HT1080 (cell line): ENCODE measurements at places on chromosomes 6 and 20. TPM values are rescaled to one million over a fixed set of nuclear protein-coding genes. Genes with fewer than 3 reads are reported as not detected.

DNA sequence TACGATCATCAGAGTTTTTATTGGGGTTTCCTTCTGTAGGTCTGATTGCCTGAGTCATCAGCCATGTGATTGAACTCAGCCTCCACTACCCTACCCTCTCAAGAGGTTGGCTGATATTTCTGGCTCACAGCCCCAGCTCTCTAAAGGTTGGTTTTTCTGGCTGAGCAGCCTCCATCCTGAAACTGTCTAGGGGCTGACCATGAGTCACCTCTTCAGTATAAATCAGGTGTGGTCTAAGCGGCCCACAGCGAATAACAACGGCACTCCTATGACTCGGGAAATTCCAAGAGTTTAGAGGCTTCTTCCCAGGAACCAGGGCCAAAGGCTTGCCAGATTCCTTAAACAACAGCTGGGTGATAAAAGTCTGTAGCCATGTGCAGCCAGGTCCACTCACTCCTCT, 115.5 kb downstream of the SOD2 start:
- DNase-seq: peak; percentile 86

GRCh38 chr6:29919506-29920445, 22.6 kb upstream of the HLA-A start:
- no peak for DNase-seq

- peak; percentile 1 for DNase-seq
These were observed 86.2 kb downstream of the AHI1 start for GRCh38 chr6:135411339-135411738.

DNA sequence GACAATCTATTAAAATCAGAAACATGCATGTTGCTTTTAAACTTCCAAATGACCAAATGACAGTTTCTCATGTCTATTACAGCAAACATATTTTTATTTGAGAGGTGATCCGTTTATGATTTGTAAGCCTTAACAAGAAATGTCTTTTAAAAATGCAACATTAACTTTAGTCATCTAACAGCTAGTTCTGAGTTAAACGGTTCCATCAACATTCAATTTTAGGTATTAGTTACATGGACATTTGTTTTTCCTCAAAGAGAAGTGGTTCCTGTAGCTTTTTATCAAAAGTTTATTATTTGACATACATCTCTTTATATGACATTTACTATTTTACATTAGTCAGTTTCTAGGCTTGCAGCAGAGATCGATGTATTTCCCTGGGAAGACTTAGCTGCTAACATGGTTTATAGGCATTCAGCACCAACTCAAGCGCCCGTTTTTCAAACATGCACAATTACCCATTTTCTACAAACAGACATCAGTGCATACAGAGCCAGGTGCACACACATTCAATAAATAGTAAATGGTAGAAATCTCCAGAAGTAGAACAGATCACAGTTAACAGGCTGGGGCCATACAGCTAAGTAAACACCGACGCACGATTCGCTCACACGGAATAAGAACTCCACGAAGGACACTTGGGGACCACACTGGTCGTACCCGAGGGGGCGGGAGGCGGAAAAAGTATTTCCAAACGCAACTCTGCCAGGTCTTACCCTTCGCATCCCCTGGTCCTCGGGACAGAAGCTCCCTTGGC, 882 bp downstream of the CNR1 start:
- DNase-seq: no peak

GRCh38 chr6:163583558-163583957, 169.0 kb downstream of the QKI start:
- DNase-seq: no peak

DNA sequence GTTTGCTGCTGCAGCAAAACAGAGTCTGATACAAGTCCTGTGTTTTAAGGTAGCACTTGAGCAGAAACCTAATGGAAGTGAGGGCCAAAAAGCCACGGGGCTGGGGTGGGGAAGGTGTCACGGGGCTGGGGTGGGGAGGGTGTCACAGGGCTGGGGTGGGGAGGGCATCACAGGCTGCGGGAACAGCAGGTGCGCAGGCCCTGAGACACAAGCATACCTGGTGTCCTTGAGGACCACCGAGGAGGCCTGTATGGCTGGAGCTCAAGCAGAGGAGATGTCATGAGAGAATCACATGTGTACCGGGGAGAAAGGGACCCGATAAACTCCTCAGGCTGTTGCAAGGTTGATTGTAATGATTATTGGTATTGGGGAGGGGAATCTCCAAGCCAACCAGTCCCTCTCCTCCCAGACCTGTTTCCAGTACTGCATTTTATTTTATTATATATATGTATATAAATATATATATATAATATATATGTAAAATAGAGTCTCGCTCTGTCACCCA, 13.6 kb upstream of the SPO11 start:
- no peak for DNase-seq

GRCh38 chr6:6008648-6009421, 2.1 kb upstream of the NRN1 start:
- peak; percentile 30 for DNase-seq

- DNase-seq: no peak
These were observed 79.1 kb downstream of the RPP40 start for GRCh38 chr6:4924661-4925271.

- peak; percentile 56 for DNase-seq
These were observed 955.6 kb downstream of the TBC1D32 start for GRCh38 chr6:120378582-120379220.

- no peak for DNase-seq
These were observed 137.5 kb upstream of the SHLD1 start for GRCh38 chr20:5612581-5613301.

- peak; percentile 36 for DNase-seq
These were observed 39.8 kb downstream of the KIF25 start for GRCh38 chr6:168037242-168037641.

- no peak for DNase-seq
These were observed 1.1 kb upstream of the TBC1D32 start for GRCh38 chr6:121335087-121336008.

GRCh38 chr6:226516-227073, 65.7 kb upstream of the DUSP22 start:
- DNase-seq: no peak

DNA sequence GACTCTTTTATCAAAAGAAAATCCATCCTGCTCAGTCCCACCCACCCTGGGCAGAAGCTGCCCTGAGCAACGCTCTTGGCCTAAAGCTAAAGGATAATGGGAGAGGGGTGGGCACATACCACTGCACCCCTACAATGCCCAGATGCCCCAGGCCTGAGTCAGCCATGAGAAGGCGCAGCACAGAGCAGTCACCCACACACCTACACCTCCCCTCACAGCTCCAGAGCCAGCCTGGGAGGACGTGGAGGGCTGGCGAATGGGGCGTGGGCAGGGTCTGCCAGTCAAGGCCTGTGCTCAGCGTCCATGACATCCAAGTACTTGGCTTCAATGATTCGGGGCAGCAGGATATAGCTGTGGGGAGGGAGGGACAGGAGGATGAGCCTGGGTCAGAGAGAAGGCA, 11.5 kb downstream of the SLC4A11 start:
- DNase-seq: no peak

DNA sequence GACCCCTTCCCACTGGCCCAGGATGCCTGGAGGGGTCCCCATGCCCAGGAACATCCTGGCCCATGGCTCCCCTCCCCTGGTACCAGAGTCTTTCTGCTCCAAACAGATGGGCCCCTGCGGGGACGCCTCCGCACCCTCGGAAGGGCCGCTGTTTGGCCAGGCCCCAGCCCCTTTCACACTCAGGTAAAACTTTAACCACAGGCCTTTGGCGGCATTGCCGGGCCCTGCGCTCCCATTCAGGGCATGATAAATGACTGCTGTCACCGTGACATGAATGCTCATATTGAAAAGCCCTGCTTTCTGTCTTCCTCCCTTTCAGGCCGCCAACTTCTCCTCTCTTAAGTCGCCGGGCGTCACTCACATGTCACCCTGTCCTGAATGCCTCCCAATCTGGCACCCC, 141.5 kb upstream of the TOP1 start:
- DNase-seq: no peak

- DNase-seq: no peak
These were observed 57.7 kb upstream of the SLC22A1 start for GRCh38 chr6:160063771-160064413.

GRCh38 chr6:43966374-43966658, 160.9 kb downstream of the MRPL14 start:
- DNase-seq: no peak

GRCh38 chr20:63090052-63090451, 83.3 kb upstream of the BHLHE23 start:
- no peak for DNase-seq

FOXA2 gene
- total RNA-seq: 4.2 and 4.9 TPM in 2 replicates

CTCFL gene
- not detected in 2 replicates for total RNA-seq

OPRM1 gene
- not detected in 2 replicates for total RNA-seq

DPPA5 gene
- total RNA-seq: not detected in 2 replicates
